Sciatic nerve (tissue), 2 donors: ENCODE measurements at places on chromosomes 5 and 9. TPM values are rescaled to one million over a fixed set of nuclear protein-coding genes. Genes with fewer than 3 reads are reported as not detected.

DNA sequence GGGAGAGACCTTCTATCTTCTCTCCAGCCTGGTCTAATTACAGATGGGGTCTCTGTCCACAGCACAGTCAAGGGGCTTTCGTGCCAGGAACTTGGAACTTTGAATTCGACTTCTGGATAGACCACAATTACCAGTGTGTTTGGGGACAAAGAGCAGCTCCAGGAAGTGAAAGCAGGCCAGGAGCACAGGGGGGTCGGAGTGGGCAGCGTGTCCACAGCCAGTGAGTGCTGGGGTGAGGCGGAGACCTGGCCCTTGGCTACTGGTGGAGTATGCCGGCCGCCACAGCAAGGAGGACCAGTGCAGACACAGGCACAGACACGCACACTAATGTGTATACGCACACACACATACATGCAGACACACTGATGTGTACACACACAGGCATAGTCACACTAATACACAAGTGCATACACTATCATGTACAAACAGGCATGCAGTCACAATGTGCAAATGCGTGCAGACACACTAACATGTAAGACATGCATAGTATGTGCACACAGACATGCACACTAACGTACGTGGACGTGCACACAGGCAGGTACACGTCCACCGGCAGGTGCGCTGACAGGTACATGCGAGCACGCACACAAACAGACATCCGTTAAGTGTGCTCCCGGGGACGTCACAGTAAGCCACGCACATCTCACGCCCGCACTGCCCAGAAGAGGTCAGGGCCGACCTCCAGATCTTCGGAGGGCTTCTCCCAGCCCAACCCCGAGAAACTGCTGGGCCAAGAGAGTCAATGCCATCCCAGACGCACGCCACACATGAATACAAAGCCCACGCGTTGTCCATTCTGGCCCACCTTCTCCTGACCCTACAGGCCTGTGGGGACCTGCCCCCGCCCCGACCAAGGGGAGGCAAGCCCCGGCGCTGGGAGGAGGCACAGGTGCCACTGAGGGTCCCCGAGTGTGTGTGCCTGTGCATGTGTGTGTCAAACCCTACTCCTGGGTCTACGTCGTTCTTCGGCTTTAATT, 46.5 kb downstream of the NKD2 start:
- DNase-seq: no peak

- no peak for DNase-seq
Observed at GRCh38 chr5:154628685-154629084, 126.5 kb upstream of the LARP1 start.

The CLTB gene
- total RNA-seq: 122 TPM

DNA sequence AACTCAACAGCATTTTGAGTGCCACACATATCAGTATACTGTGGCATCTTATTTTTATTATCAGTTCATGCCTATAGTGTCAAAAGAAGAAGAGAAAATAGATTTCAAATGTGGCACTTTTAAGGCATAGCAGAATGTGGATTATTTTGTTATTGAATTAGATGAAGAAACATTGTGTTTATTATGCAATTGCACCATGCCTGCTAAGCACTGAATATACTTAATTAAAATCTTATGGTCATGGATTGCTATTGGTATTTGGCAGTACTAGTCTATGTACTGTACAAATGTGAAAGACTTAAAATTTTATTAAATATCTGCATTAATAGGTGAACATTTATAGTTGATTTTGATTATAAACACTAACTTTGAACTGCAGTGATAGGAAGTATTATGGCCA, 128.8 kb downstream of the FER start:
- DNase-seq: no peak

GRCh38 chr5:55894135-55894534, 43.0 kb downstream of the IL31RA start:
- DNase-seq: no peak

DNA sequence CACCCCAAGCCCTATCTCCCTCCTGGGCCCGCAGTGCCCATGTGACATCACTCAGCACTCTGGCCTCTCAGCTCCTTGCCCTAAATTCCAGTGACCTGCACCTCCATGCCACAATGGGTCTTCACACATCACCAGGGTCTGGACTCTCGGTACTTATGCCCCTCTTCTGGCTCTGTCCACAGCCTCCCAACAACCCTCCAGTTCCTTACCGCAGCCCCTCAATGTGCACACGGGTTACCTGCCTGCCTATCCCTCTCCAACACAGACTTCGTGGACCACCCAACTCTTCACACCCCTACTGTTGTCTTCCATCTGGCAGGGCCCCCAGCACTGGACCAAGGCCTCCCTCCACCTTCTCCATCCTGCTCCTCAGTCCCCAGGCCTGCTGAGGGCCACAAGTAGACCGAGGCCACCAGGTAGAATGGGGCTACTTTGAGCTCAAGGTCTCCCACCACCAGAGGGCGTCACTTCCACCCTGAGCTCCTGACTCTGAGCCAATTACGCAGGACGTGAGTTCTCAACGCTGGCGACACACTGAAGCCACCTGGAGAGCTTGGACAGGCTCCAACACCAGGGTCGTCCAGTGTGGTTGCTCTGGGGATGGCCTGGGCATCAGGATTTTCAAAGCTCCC, 172.1 kb downstream of the GABBR2 start:
- no peak for DNase-seq

- DNase-seq: no peak
Observed at GRCh38 chr5:111113678-111114077, 21.5 kb downstream of the WDR36 start.

The TMC1 gene
- 0.36 TPM for total RNA-seq

- peak; percentile 51 for DNase-seq
Observed at GRCh38 chr5:180142824-180143610, 66.0 kb downstream of the RASGEF1C start.

The SLC4A9 gene
- total RNA-seq: 0.18 TPM

The ARID3C gene
- total RNA-seq: 1.2 TPM

DNA sequence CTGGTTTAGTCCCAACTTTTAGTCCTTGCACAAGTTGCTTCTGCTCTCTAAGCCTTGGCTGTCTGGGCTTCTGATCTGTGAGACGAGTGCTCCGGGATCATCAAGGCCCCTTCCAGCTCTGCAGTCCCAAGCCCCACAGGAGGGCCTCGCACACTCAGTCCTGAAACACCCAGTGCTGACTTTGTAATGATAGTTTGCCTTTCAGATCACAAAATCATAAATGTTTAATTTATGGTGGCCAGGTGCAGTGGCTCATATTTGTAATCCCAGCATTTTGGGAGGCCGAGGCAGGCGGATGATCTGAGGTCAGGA, 95.9 kb upstream of the SLC25A48 start:
- no peak for DNase-seq

- no peak for DNase-seq
Observed at GRCh38 chr9:109584205-109584604, 86.1 kb upstream of the PTPN3 start.

GRCh38 chr9:137272241-137273094, 5.1 kb upstream of the TOR4A start:
- no peak for DNase-seq

DNA sequence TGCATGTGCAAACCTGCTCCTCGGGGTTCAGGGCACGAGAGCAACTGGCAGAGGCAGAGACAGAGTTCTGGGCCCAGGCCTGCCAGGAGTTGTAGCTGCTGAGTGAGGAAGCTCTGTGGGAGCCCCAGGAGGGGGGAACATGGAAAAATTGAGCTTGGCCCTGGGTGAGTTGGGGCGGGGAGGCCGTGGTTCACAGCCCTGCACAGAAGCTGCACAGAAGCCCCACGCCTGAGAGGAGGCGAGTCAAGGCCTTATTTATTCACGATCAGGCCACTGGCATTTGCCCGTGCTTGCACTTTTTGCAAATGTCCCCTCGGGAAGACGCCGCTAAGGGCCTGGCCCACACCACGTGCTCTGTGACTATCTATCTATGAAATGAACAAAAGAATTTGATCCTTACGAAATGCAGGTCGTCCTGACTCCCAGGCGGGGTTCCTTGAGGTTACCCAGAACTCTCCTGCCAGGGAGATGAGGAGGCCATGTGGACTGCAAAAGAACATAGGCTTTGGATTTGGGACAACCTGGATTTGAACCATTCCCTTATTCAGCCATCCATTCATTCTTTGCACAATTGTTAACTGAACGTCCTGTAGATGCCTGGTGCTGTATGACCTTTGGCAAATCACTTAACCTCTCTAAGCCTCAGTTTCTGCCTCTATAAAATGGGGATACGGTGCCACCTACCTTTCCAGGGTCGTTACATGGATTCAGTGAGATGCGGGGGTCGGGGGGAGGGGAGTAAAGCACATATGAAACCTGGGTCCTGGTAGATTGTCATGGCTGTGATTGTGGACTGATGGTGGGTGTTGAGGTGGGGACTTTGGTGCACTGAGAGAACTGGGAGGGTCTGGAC, 17.9 kb downstream of the COL27A1 start:
- peak; percentile 75 for DNase-seq

- DNase-seq: no peak
Observed at GRCh38 chr5:115068239-115069086, 101.2 kb downstream of the TRIM36 start.

DNA sequence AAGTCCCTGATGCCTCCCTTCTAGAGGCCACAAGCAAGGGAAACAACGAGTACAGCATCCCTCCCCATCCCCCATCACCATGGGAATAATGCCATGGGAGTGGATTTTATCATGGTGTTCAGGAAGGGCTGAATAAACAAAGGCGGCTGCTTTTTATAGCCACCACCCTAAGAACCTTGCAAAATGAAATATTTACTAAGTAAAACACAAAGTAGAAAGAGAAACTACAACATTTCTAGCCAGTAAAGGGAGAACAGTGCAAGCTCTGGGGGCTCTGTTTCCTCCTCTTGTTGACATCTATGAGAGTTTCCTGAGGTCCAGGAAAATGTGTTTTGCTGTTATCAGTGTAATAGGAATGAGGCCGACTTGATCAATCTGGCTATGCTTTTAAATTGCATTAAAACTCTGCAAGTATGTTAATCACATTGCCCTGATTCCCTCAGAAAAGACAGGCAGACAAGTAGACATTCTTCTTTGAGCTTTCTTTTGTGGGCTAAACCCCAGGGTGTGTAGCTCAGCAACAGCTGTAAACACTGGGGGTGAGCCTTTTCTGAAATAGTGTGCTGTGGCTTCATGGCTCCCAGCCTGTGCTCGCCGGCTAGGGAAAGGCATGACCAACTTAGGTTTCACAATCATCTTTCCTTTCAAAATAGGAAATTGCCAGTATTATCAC, 31.1 kb downstream of the SV2C start:
- no peak for DNase-seq

The FBLL1 gene
- total RNA-seq: 0.22 TPM

- DNase-seq: no peak
Observed at GRCh38 chr9:13532407-13532806, 252.9 kb upstream of the MPDZ start.

The GMCL2 gene
- total RNA-seq: not detected

The SLC46A2 gene
- 0.27 TPM for total RNA-seq

The SPINK14 gene
- total RNA-seq: not detected

The NUDT12 gene
- 23.2 TPM for total RNA-seq

- DNase-seq: no peak
Observed at GRCh38 chr5:142301540-142301939, 23.3 kb downstream of the SPRY4 start.

DNA sequence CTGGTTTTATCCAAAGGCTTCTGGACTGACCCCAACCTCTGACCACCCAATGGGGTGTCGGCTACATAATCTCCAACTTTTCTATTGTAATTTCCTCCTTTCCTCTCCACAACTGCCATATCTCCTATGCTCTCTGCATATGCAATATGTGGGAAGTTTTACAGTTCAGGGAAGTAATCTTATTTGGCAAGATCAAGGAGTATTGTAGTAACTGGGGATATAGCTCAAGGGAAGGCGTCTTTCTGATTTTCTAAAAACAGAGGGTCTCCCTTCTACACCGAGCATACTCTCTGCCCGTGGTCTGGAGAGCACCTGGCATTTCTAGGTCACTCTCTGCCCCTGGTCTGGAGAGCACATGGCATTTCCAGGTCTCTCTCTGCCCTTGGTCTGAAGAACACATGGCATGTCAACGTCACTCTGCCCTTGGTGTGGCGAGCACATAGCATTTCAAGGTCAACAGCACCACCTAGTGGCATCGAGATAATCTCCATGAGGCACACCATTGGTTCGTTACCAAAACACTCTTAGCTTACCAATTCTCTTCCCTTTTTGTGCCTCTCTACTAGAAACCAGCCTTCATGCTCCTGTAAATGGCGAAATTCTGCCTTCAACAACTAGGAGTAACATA, 616.4 kb upstream of the NUDT12 start:
- DNase-seq: no peak

DNA sequence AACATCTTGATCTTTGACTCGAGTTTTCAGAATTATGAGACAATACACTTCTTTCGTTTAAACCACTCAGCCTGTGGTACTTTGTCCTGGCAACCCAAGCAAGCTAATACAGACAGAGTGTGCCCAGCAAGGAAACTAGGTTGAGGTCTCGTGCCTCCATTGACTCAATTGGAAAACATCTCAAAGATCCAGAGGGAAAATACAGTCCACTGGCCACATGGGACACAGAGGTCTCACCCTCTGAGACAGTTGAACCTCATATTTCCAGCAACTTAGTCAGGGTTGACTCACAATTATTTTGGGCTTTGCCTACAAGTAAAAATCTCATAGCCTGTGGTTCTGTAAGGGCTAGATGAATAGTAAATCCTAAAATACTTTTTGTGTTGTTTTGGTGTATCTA, 631.5 kb downstream of the MTRR start:
- no peak for DNase-seq

The IFNE gene
- total RNA-seq: not detected

DNA sequence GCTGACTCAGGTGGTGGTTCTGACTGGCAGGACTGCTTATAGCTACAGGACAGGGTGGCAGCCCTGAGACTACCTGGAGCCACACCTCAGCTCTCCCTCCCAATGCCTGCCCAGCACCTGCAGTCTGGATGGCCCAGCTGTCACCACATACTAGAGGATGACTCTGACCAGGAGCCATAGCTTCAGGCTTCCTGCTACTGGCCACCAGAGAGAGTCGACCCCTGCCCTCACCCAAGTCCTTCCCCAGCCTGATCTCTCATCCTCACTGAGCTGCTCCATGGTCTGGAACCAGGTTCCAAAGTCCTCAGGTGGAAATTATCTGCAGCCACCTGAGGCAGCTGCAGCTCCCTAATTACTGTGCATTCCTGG, 25.6 kb upstream of the TDRD7 start:
- DNase-seq: no peak

The CDK5RAP2 gene
- total RNA-seq: 80.6 TPM

The FBXO4 gene
- 12.2 TPM for total RNA-seq

DNA sequence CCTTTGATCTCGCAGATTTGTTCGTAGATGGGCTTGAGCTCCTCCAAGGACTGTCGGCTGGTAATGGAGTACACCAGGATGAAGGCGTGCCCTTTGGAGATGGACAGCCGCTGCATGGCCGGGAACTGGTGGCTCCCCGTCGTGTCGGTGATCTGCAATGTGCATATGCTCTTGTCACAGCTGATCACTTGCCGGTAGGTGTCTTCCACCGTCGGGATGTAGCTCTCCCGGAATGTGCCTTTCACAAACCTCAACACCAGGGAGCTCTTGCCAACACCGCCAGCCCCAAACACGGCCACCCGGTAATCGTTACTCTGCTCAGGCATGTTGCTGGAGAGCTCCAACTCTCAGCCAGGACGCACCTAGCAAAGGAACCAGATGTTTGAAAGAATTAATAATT, 29.1 kb downstream of the DIRAS2 start:
- no peak for DNase-seq
